Activated CD4-positive, alpha-beta T cell treated with anti-CD3 and anti-CD28 coated beads, Interleukin-2, amount 50 U/mL, for 24 hours (primary cell): ENCODE measurements at places on chromosomes 3 and 15.

DNA sequence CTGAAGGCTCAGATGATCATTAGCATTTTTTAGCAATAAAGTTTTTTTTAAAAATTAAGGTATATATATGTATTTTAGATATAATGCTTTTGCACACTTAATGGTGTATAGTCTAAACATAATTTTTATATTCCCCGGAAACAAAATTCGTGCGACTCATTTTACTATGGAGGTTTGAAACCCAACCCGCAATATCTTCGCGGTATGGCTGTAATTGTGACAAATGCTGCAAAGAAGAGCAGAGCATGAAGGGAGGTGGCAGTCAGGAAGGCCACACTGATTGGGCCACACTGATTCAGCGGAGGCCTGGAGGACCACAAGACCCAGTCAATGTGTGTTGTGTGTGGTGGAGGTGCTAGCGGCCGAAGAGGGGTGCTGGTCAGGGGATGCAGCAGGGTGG lies 4.5 kb upstream of the CYP8B1 start:
- DNase-seq: no peak

- no peak for DNase-seq
These were observed 11.5 kb upstream of the MSL2 start for GRCh38 chr3:136207489-136208115.

- DNase-seq: no peak
These were observed 146.2 kb upstream of the DPH6 start for GRCh38 chr15:35691891-35692867.

GRCh38 chr3:123318374-123318773 lies 116.6 kb downstream of the SEC22A start:
- DNase-seq: no peak

- no peak for DNase-seq
These were observed 16.2 kb downstream of the FYCO1 start for GRCh38 chr3:45979378-45979777.

GRCh38 chr3:21672303-21672702 lies 78.7 kb downstream of the ZNF385D start:
- DNase-seq: no peak

DNA sequence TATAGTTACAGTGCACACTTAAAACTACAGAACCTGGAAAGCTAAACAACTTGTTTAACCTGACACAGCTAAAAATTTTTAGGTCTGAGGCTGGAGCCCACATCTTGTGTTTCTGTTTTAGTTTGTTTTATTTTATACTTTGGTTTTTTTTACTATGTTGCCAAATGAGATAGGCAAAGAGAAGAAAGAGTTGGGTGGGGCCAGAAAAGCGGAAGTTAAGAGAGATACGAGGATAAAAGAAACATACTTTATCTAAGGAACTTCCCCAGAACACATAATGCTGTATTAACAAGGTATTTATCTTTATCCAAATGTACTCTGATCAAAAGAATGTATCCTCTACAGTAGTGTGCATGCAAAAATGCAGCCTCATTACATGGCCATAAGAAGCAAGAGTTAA lies 1145.7 kb downstream of the EPHA3 start:
- DNase-seq: no peak

DNA sequence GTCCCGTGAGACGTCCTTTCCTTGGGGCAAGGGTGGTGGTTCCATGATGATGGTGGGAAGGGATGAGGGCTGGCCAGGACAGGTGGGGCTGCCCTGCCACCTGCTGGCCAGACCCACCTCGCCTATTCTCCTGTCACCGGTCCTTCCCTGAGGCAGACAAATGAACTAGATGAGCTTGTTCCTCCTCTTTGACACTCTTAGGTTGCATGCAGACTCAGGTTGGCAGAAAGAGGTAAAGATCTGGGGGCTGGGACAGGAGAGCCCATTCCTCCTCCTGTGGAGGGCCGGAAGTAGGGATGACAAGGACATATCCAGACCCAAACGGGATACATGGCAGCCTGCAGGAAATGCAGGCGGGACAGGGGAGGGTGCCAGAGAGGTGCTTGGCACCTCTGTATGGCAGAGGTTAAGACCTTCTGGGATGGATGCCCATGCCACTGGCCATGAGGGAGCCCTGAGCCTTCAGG lies 38.6 kb downstream of the ACSBG1 start:
- DNase-seq: peak; percentile 13

DNA sequence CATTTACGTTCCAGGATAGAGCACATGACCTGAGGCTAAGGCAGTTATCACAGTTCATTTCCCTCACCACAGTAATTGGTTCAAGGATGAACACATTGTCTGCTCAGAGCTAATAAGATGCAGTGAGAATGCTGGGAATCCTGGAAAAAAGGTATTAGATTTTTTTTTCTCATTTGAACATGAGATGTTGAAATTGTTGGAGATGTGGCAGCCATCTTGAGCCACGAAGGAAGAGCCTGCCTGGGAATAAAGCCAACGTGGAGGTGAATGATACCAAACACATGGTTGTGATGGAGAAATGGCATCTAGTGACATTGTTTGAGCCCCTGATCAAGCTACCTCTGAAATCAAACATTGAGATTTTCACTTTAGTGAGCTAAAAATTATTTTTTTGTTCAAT lies 16.0 kb upstream of the STT3B start:
- DNase-seq: no peak

GRCh38 chr3:193556841-193557240 lies 2.1 kb upstream of the ATP13A4 start:
- no peak for DNase-seq

GRCh38 chr3:60579734-60580133 lies 671.5 kb downstream of the FHIT start:
- no peak for DNase-seq

DNA sequence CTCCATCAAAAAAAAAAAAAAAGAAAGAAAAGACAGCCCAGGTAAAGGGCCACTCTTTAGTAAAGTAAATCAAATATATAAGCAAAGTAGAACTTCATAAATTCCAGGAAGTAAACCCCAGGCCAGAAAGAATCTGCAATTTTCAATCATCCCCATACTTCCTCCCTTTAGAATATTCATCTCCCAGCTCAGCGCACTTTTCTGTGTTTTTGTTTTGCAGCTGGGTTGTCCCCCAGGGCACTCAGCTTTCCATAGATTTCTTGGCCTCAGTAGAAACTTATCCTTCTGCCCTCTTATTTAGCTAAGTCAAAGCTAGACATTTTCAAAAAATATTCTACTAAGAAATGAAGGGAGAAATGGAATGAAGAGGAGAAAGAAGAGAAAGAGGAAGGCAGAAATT lies 24.0 kb upstream of the SPRED1 start:
- DNase-seq: no peak

DNA sequence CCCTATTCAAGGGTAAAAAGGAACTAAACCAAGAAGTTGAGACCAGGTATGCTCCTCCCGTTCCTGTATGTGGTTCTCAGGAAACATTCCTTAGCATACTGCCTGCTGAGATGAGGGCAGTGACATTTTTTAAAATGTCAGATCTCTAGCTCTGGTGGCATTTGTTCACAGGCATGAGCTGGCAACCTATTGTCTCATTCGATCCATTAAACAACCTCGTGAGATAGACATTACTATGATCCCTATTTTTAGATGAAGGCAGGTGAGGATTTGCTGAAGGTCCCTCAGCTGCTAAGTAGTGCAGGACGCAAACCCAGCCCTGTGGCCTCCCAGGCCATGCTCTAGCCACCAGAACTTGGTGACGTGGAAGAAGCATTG lies 74.9 kb downstream of the SIDT1 start:
- DNase-seq: no peak

- no peak for DNase-seq
These were observed 16.0 kb downstream of the ANKRD63 start for GRCh38 chr15:40266828-40267304.

- no peak for DNase-seq
These were observed 123.9 kb upstream of the GRM7 start for GRCh38 chr3:6736836-6737629.

DNA sequence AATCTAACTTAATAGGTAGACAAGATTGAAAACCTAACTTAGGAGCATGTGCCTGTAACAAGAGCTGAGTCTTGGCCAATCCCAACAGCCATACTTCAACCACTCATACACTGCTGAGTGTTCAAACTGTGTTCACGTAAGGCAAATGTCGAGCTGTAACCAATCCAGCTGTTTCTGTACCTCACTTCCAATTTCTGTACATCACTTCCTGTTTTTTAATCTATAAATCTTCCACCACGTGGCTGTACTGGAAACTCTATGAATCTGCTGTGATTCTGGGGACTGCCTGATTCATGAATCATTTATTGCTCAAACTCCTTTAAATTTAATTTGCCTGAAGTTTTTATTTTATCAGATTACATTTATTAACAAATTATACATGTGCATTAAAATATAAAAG lies 44.6 kb upstream of the NEDD4 start:
- peak; percentile 24 for DNase-seq

GRCh38 chr15:77098572-77098971 lies 27.7 kb upstream of the TSPAN3 start:
- DNase-seq: no peak

GRCh38 chr3:30493911-30494311 lies 112.5 kb upstream of the TGFBR2 start:
- no peak for DNase-seq

GRCh38 chr3:114450008-114450596 lies 156.3 kb downstream of the TIGIT start:
- DNase-seq: no peak

- no peak for DNase-seq
These were observed 732 bp downstream of the SAXO2 start for GRCh38 chr15:82263350-82263749.

- no peak for DNase-seq
These were observed 96.8 kb downstream of the OCA2 start for GRCh38 chr15:28002136-28002861.

GRCh38 chr3:53616971-53617892 lies 122.8 kb downstream of the CACNA1D start:
- DNase-seq: no peak

DNA sequence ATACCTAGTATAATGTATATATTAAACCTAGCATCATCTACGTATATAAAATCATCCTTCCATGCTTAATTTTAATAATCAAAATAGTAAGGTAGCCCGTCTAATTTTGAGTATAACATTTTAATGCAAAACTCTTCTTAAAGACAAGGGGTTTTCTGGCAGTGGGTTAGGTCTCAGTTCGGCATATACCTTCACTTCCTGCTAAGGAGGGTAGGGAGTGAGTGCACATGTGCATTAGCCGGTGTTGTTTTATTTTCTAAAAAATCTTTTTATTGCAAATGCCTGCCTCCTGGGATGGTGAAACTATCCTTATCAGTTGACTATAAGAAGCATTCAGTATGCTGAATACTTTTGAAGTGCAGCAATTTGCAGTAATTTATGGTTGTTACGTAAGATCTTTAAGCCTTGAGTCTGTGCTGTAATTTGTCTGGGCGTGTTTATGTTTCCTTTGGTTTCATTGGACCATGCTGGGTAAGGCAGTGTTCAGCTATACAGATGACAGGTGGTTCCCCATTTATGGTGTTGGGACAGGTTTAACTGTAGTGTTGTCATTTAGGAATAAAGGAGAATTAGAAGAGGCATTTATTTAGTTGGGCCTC lies 11.7 kb downstream of the ARHGEF26 start:
- no peak for DNase-seq

GRCh38 chr3:154120961-154121700 lies at the start of gene ARHGEF26:
TSS of gene ARHGEF26 (plus strand) at chr3:154121390. CDS start at chr3:154121993, 603 bp downstream.
- peak; percentile 51 for DNase-seq

GRCh38 chr3:116474801-116475200 lies 29.5 kb upstream of the LSAMP start:
- DNase-seq: no peak

DNA sequence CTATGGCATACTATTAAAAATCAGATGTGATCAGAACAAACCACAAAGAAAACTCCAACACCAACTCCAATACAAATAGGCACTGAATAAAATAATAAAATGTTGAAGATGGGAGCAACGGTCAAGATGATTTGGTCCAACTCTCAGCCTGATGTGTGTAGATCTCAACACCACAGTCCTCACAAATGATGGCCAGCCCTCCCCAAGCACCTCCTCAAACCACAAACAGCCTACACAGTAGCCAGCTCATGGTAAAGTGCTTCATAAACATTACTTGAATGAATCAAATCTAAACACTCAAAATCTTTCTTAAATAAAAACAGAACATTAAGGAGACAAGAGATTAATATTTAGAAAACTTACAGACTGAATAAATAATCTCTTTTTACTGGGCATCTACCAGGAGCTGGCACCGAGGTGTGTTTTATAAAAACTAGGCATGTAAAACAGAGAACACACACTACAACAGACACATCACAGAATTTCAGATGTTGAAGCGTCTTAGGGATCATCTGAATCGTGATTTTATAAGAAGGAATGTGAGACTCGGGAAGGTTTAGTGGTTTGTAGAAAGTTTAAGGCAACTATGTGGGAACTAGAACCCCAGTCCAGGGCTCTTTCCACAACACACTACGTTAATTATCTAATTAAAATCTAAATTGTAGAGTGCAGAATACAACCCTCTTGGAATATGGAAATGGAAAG lies 102.4 kb downstream of the MYLK start:
- DNase-seq: no peak

DNA sequence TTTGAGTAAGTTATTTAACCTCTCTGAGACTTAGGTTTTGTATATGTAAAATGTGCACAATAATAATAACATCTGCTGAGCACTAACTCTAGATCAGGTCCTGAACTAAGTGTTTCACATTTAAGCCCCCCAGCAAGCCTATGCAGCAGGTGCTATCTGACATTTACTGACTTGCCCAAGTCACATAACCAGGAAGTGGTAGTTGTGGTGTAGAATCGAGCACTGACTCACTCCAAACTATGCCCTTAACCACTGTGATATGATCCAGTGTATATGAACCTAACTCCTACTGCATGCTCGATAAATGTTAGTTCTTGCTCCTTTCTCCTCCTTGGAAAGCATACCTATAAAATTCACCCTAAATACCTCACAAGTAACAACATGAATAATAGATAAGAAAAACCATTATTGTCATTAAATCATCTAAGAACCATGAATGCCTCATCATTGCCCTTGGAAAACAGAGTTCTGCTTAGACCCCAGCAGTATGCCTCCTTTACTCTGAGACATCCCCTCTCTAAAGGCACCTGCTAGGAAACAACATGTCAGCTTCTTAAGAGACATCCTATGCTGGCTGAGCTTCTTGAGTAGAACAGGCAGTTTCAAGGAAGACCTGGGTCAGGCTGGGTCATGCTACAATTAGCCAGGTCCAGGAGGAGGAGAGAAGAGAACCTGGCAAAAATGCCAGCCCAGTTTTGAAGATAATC lies 3.0 kb upstream of the SHC4 start:
- no peak for DNase-seq

DNA sequence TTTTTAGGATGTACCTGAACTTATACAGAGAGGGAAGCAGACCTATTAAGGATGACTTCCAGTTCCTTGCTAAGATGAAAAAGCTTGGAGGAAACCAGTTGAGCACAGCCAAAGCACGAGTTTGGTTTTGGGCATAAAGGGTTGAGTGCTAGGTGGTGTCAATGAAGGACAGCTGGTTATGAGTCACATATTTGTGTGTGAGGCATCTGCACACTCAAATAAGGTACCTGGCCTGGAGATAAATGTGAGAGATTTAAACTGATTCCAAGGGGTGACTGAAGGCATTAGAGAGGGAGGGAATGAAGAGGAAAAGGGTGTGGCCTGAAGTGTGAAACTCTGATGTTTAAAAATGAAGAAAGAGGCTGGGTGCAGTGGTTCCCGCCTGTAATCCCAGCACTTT lies 486.7 kb downstream of the DIPK2A start:
- no peak for DNase-seq

- DNase-seq: no peak
These were observed 362.6 kb downstream of the ROBO1 start for GRCh38 chr3:79405183-79405582.
